Sciatic nerve (tissue), 2 donors: ENCODE measurements at places on chromosomes 16 and 17.

GRCh38 chr16:16062023-16062937 is 112.9 kb downstream of the ABCC1 start:
- no peak for DNase-seq

- DNase-seq = no peak
These were observed 78.1 kb downstream of the TUBD1 start for GRCh38 chr17:59814685-59815084.

DNA sequence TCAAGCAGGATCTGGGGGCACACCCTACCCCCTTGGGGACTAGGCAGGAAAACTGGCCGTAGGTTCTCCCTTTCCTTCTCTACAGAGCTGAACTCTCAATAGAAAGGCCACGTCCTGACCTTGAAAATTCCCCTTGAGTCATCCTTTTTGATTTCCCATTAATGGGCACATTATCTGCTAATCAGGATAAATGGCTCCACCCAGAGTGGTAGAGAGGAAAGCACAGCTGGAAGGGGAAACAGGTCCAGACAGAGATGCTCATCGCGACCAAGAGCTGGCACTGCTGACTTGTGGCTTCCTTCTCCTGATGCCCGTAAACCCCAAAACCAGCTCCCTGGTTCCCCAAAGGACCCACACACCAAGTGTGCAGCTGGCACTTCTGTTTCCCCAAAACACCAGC is 206.5 kb upstream of the CDH5 start:
- no peak for DNase-seq

DNA sequence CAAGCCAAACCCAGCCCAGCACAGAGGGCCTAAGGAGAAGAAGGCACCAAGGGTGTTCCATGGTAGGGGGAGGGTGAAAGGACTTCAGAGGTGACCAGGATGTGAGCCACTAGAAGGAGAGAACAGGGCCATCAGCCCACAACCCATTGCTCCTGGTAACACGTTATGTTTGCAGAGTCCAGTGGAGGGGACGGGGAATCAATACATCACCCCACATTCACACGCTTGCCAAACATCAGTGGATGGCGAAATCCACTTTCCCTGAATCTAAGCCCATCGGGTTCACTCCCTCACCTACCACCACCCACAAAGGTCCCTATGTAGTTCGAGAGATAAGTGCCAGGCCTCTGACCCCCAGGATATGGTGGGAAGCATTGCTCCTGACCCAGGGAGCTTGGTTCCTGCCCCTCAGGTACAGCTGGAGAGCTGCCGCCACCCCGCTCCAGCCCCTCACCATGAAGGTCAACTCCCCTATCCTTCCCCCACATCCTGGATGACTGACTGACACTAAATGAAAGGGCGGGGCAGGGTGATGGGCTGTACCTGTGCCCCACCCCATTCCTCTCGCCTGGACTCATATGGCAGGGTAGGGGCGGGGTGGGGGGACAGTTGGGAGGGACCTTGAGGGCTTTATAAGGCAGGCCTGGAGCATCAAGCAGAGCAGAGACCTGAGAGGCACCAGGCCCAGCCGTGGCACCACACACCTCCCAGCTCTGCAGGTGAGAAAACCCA is at the start of gene GAST:
Gene GAST, plus strand, starts transcription at position 663 of the 732 bp plus-strand sequence. CDS start 3,106 bp downstream, outside the sequence.
- DNase-seq = no peak

GRCh38 chr17:5781236-5781927 is 197.1 kb upstream of the NLRP1 start:
- no peak for DNase-seq

DNA sequence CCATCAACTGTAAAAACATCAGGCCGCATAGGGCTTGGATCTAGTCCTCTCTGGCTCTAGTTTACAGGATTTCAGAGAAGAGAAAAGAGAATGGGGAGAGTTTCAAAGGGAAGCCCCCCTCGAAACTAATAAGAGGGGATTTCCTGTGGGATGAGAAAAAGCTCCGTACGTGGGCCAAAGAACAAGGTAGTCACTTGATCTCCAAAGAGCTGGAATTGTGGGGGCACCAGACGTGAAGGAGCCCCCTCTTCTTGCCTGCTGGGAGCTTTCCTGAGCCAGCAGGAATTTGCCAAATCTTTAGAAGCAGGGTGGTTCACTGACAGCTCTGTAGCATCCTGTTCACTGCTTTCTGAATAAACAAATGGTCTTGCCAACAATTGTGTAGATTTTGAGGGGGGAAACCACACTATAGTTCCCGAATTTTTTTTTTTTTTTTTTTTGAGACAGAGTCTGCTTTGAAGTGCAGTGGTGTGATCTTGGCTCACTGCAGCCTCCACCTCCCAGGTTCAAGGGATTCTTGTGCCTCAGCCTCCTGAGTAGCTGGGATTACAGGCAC is 7.0 kb upstream of the TMIGD1 start:
- no peak for DNase-seq

DNA sequence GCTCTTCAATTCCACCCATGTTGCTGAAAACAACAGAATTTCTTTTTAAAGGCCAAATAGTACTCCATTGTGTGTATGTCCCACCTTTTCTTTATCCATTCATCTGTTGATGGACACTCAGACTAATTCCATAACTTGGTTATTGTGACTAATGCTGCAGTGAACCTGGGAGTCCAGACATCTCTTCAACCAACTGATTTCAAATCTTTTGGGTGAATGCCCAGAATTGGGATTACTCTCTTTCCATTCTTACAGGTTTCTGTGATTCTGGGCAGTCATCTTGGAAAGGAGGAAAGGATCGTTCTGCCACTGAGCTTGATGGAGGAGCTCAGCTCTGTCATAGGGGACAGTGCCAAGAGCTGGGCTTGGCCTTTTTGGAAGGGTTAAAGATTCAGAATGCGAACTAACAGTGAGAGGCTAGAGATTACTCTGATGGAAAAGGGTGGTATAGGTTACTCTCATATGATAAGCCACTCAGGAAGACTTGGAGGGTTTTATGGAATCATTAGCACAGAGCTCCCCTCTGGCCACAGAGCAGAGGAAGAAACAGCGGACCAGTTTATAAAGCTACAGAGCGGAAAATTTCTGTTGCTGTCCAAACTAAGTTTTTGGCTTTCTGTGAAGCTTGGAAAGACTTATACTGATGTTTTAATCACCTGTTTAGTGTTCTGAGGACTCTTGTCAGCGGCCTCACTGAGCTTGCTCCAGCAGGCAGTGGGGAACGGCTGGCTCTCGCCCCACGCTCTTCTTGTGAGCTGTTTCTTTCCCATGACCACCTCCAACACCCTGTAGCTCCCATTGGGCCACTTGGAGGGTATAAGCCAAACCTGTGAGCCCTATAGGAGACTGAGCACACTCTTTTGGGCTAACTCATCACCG is 48.3 kb downstream of the HIC1 start:
- DNase-seq = no peak

DNA sequence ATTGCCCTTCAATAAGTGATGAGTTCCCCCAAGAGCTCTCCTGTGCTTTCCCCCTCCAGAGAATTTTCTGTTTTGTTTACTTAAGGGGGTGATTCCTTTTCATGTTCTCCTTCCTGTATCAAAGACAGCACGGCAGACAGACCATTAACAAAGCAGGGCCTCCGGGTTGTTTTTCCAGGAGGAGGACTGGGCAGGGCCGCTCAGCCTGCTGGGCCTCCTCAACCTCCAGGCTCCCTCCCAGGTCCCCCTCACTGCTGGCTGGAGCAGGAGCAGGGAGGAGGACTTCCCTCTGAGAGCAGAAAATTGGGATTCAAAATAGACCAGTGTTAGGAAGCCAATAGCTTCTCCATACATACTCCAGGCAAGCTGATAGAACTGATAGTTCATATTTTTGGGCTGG is 20.4 kb downstream of the SDK2 start:
- no peak for DNase-seq

DNA sequence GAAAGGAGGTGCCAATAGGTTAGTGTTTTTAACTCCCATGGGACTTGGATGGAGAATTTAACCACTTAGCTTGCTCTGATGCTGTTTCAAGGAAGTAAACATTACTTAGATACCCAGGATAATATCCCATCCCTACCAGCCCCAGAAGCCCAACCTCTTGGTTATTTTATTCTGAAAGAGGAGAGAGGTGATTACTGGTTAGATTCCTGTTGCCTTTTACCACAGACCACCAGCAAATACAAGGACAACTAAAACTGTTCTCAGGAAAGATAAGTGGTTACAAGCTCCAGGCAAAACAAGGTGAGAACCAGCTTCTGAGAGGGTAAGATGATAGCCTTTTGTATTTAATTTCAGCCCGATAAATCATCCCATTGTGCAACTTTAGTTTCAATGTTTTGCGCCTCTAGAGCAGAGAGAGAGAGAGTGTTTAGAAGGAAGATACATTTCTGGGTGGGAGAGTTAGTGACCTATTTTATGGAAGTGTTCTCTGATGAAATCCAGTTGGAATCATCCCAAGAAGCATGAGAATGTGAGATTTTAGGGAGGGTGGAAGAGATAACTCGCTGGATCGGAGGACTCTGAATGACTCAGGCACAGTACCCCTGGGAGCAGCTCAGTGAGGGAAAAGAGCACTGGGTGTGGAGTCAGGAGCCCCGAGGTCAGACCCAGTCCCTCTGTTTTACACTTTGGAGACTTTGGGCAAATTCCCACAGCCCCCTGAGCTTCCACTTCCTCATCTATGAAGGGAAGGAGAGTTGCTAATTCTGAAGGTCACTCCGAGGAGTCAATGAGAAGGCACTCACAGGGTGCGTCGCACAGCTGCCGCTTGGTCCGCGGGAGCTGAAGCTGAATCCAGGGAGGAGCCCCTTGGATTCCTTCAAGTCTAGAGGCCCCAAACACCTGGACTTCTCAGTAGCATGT is 12.1 kb downstream of the GLP2R start:
- peak; percentile 68 for DNase-seq

- no peak for DNase-seq
These were observed 12.5 kb downstream of the CCDC57 start for GRCh38 chr17:82200135-82200534.

DNA sequence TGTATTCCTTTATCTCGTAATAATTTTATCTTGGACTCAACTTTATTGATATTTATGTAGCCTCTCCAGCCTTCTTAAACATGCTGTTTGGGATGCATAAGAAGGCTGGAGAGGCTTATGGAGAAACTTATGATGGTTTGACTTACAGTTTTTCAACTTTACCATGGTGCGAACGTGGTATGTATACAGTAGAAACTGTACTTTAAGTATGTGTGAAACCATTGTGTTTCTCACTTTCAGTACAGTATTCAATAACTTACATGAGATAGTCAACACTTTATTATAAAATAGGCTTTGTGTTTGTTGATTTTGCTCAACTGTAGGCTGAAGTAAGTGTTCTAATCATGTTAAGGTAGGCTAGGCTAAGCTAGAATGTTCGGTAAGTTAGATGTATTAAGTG is 206.8 kb downstream of the SEC14L1 start:
- DNase-seq = no peak

DNA sequence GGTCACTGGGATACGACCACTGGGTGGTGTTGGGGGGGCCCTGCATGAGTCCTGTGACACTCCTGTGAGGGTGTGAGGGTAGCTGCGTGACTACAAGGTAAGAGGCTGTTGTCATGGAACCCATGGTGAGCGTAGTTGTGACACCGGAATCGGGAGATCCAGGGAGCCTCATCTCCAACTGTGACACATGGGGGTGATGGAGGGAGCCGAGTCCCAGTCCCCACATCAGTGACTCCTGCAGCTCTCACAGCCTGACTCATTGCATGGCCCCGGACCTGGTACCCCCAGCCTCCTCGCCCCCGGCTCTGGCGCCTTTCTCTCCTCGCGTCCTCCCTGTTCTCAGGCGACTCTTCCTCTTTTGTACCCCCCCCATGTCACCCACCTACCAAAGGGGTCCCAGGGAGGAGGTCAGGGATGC is 14.2 kb downstream of the CDH16 start:
- no peak for DNase-seq

DNA sequence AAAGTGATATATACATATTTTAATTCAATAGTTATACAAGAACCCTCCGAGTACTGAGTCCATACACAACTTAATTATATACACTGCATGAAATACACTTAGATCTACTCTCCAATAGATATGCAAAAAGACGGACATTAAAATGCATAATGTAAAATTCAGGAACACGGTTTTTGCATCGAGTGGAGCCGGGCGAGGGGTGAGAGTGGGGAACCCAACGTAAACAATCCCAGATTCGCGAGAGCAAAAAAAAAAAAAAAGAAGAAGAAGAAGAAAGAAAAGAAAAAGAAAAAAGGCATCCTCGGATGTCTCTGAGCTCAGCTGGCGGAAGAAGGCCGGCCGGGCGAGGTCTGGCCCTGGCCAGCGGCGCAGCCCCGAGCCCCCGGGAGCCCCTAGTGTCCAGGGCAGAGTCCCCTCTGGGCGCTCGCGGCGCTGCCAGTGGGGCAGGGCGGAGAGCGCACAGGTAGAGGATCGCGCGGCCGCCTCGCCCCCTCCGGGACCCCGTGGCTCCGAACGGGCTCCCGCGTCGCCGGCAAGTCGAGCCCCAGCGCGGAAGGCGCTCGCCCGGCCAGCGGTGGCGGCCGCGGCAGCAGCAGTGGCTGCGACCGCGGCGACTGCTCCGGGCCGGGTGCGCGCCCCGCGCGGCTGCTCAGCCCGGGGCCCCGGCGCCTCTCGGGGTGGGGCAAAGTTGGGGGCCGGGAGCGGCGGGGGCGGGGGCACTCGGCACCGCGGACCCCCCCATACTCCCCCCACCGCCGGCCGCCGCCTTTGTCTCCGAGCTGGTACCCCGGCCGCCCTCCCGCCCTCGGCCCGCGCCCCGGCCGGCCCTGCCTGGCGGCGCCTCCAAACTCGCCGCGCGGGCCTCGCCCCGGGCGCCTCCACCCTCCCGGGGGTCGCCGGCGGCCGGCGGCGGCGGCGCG is 9.6 kb upstream of the ZFHX3 start:
- no peak for DNase-seq

DNA sequence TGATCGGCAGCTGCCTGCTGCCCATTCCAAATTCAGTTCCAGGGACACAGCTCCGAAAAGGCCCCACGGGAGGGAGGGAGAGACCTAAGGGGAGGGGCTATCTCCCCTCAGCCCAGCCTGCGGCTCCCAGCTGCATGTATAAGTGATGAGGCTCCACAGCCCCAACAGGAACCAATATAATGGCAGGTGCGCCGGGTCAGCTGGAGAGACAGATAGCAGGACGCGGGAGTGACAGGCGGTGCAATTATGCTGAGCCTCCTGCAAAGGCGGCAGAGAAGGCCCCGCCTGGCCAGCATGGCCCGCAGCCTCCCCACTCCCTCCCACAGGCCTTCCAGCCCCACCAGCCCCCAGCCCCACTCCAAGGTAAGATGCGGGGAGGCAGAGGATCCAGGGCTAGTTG is 8.1 kb upstream of the C1QL1 start:
- no peak for DNase-seq

DNA sequence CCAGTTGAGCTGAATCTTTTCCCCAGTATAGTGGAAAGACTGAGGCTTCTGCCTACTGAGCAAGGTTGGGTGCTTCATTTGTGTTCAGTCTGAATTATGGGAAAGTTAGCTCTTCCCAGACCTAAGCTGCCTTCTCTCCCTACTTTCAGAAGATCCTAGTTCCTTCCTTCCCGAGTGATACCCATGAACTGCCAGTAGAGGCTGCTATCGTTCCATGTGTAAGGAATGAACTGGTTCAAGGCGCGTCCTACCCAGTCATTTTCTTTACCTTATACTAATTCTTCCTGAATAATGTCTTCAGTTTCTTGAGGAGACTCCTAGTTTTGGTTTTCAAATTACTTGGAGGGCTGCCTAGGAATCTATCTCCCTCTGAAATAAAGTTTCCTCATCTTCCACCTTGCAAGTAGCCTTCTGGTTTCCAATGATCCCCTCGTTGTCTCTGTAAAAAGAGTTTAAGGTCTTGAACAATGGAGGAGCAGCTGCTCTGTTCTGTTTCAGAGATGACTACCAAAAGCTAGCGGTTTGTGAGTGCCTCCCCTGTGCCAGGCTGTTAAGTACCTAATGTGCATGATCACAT is 934 bp upstream of the AOC2 start:
- no peak for DNase-seq

- DNase-seq = peak; percentile 76
These were observed 792 bp downstream of the SECTM1 start for GRCh38 chr17:82332669-82333278.
